ENCODE measurements at places on chromosomes 12 and 14.
A peak's percentile ranks its signal among the peaks of the same experiment; 100 is the strongest.

DNA sequence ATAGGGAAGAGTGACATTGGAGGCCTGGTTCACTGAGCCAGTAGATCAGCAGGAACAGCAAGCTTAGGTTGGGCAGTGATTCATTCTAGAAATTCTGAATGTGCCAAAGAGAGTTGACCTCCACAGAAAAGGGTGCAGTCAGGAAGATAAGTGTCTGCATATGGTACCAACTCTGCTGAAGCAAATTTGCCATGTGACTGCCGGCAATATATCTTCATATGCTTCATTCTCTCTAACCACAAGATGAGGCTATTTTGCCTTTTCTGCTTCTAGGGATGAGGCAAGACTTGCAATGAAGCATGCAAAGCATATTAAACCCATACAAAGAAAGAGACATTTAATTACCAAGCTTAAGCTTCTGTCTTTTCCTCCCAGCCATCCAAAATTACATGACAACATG, 13.6 kb downstream of the CCDC198 start:
- DNase-seq = no peak

GRCh38 chr12:53631721-53632120, 5.5 kb upstream of the ATF7 start:
- no peak for DNase-seq

DNA sequence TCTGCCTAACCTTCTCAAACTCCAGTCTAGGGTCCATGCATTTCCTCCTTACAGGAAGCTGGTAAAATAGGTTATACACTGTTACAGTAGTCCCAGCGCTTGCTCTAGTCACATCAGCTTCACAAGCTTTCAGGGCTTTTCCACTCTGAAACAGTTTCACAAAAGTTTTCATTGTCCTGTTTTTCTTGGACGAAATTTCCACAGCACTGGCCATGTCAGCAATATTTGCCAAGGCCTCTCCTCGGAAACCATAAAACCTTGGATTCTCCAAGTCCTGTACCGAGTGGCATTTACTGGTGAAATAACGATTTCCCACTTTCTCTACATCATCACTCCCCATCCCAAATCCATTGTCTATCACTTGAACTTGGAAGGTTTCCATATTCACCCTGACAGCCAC, 2.1 kb downstream of the MLH3 start:
- DNase-seq = no peak

DNA sequence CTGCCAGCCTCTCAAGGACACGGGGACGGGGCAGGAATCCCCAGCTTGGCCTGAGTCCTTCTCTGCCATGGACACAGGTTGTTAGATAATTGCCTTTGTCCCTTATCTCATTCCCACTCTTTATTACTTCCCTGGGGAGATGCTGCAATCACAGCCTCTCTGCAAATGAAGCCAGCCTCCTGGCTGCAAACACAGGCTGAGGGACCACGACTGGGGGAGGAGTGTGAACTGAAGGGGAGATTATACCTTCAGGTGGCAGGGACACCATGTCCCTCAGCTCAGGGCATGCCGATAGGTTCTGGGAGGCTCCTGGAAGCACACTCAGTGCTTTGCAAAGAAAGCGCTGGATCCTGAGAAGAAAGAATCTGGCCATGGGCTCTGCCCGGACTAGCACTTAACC, 16.1 kb upstream of the CHGA start:
- DNase-seq = no peak

GRCh38 chr14:67576216-67576955, 23.7 kb downstream of the PIGH start:
- no peak for DNase-seq

DNA sequence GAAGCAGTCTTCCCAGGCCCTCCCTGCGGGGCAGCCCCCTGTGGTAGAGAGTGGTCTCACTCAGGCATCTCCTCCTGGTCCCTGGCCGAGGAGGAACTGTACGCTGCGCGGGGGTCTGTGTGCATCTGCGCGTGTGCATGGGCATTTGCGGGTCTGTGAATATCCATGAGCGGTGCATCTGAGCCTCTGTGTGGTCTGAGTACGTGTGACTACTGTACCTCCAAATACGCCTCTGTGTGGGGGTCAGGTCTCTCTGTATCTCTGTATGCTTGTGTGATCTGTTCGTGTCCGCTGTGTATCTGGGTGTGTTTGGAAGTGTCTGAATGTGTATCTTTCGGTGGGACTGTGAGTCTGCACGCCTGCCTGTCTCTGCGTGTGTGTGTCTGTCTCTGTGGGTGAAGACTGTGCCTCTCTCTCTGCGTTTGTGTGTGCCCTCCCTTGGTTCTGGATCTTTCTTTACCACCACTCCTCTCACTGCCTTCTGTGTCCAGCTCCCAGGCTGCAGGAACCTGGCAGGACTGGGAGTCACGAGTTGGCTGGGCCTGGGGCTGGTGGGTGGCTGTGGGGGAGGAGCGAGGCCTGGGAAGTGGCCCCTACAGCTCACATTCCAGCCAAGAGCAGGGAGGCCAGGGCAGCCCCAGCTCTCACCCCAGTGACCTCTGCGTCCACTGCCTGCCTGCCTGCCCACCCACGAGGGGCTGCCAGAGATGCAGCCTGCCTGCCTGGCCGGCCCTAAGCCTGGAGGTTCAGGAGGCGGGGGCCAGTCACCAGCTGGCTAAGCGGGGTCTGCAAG, 1.1 kb upstream of the PGF start:
- DNase-seq = no peak

DNA sequence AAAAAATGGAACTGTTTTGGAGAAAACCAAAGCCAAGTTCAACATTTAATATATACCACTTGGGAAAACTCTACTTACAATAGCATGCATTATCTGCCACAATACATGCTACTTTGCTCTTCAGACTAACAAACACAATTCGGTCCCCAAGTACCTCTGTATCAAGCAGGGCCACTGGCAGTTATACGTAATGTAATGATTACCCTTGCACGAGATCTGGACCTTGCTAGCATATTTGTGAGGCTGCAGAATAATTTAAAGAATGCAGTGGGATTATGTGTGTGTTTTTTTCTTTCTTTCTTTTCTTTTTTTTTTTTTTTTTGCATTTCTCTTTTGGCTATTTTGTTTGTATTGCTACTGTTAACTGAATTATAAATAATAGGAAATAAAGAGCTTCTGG, 22.8 kb upstream of the PYGL start:
- no peak for DNase-seq

DNA sequence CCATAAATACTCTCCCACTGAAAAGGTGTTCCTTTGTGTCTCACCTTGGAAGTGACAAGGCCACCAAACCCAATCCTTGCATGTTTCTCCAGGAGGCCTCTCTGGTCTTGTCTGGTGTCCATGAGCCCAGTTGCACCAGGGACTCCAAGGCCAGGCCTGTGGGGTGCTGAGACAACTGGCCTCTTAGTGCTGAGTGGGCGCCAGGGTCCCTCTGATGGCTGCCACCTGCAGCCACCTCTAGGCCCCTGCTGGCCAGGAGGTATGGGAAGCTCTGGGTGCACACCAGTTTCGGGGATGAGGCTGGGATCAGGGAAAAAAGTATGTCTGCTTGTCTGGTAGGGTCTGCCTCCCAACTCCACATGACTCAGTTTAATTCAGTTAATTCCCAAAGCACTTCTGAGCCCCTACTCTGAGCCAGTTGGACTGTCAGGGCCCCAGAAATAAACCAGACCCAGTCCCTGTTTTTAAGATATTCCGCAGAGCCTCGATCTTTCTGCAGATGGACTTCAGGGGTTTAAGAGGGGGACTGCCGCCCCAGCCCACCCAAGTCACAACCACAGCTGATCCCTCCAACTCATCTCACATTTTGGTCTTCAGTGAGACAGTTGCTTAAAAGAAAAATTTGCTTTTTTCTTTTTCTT, 15.0 kb upstream of the FAM181A start:
- DNase-seq = no peak

- peak; percentile 67 for DNase-seq
These were observed at the start of gene FKBP11 for GRCh38 chr12:48925304-48926011. FKBP11 (minus strand) TSS chr12:48925492; CDS start chr12:48925428, 64 bp downstream.

DNA sequence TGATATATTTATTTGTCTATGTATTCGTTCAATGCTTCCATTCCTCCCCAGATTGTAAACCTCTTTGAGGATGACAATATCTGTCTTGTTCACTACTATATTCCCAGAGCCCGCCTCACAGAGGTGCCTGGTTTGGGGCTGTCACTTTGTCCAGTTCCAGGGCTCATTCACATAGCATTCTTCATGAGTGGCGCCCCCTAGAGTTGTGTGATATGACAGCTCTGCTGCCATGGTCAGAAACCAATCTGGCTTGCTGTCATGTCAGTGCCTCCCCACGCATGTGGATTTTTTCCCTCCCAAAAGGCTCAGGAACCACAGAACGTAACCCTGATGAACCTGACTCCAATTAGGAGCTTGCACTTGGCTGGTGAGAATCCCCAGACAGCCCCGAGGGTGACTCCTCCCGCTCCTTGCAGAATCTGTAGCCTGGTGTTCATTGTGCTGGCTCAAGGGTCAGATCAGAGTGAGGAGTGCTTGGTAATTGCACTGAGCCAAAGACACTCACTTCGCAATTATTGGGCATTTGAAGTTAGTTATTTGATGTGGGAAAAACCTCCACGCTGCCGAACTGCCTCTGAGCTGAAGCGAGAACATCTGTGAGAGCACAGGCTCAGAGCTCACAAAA, 145.5 kb downstream of the PTPN11 start:
- no peak for DNase-seq

GRCh38 chr14:32413967-32414640, 85.0 kb downstream of the AKAP6 start:
- no peak for DNase-seq

DNA sequence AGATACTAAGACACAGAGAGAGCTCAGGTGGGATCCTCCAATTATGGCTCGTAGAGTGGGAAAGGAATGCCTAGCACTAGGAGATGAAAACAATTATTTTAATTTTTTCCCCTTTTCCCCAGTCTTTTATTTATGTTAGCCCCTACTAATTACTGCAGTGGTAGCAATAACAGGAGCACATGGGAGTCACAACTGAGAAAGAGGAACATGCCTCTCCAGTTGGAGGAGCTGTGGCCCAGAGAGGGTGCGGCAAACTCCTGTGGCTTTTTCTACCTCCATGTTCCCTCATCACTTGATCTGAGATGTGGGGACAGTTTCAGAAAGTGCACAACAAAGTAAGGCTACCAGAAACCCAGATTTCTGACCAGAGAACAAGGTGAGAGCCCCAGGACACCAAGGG, 25.9 kb upstream of the POC1B start:
- DNase-seq = peak; percentile 30

- DNase-seq = no peak
These were observed 1.3 kb downstream of the SSH1 start for GRCh38 chr12:108856170-108856427.

DNA sequence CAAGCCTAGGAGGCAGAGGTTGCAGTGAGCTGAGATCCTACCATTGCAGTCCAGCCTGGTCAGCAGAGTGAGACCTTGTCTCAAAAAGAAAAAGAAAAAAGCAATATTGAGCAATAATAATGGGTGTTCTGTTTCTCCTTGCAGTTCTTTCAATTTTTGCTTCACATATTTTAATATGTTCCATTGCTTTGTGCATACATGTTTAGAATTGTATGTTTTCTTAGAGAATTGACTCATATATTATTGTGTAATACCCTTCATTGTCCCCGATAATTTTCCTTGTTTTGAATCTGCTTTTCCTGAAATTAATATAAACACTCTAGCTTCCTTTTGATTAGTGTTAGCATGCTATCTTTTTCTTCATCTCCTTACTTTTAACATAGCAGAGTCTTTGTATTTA, 138.4 kb upstream of the NPAS3 start:
- DNase-seq = no peak

DNA sequence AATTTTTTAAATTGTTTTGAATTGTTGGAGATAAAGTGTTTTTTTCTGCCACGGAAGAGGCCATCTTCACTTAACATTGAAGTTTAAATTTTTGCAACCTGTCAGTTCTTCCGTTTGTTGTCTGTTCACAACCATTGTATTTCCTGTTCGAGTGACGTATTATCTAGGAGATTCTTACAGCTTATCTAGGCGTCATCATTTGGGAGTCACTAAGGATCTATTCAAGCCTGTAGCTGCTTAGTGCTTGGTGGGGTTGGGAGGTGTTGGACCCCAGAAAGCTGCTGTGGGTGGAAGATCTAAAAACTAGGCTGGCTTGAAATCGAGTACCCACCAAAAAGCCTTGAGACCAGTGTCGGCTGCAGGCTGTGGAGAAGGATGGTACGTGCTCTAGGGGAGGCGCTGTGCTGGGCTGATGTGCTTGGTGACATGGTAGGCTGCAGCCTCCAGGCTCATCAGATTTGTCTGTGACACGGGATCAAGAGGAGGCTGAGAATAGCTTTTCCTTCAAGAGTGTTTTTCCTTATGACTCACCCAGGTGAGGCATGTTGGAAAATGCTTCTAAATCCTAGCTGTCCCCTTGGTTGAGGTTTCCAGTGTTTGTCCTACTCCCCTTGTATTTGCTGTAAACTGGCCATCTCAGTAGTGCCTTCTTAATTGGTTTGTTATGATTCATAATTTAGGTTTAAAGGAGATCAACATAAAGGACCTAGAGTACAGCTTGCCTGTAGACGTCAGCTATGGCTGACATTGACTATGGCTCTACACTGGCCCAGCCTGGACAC, 57.8 kb downstream of the ATG14 start:
- no peak for DNase-seq

DNA sequence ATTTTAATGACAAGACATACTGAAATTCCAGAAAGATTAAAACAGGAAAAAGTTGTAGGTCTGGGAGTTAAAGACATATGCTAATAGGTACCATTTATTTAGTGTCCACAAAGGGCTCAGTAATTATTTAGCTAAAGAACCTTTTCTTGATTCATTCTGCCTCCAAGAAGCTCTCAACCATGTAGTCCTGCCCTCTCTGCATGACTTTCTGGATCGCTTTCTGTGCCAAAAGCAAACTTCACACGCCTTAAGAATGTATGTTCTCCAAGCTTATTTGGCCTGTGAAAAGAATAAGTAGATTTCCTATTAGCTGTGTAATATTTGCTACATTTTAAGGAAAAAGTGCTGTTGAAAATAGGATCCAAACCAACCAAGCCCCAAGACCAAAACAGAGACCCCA, 291.7 kb downstream of the C12orf75 start:
- no peak for DNase-seq

DNA sequence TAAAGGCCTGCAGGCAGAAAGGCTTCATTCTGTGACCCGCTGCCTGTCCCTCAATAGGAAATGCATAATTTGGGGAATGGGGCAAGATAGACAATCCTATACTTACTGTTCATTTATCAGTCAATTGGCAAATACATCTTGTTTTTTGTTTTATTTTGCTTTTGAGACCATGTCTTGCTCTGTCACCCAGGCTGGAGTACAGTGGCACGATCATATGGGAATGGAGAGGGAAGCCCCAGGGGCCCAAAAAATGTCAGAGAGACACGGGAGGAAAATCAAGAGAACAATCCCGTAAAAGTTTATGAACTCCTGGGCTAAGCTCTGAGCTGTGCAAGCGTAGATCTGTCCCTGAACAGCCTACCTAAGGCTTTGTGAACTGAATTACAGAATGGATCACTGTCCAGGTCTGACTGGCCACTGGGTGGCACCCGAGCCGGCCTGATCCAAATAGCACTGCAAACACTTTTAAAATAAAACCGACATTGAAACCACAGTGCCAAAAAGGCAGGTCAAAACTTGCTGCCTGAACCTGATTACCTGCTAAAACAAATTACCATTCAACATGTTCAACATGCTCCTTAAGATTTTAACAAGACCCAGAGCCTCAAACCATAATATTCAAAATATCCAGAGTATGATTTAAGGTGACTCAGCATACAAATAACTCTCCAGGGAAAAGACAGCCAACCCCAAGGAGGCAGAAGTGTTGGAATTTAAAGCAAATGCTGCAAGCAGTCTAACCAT, 11.8 kb downstream of the COPS7A start:
- peak; percentile 70 for DNase-seq
